ENCODE measurements at places on chromosomes 12 and 14.

GRCh38 chr12:84789184-84789583 is 123.4 kb downstream of the SLC6A15 start:
- no peak for DNase-seq

- DNase-seq, result no peak
These were observed 86.0 kb downstream of the SCARB1 start for GRCh38 chr12:124777399-124778372.

GRCh38 chr12:108724054-108724889 is 7.0 kb downstream of the CORO1C start:
- DNase-seq, result no peak

- DNase-seq, result no peak
These were observed 57.9 kb downstream of the ANO6 start for GRCh38 chr12:45273717-45274271.

GRCh38 chr12:123532019-123532418 is 1.5 kb downstream of the RILPL1 start:
- peak; percentile 18 for DNase-seq

Measured in CD4-positive, alpha-beta T cell treated with Interleukin-10 for 1 hour (primary cell).